ENCODE measurements at places on chromosomes 3 and 15.
A peak's percentile ranks its signal among the peaks of the same experiment; 100 is the strongest.

- DNase-seq = no peak
Measured at GRCh38 chr15:99170476-99171065, 65.7 kb downstream of the SYNM start.

DNA sequence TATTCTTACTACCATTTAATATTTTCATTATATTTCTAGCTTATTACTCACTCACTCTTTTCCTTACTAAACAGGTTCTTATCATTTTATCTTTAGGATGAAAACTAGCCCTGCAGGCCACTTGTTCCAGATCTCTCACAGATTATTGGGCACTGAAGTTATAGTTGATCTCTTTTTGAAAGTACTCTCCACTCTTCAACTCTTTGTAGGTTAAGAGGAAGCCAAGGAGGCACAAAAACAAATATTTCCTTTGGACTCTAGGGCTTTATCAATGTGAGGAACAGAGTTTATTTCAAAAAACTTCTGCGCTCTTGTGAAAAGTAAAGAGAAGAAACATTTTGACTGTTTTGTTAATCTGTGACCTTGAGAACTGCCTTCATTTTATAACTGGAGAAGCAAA is 96.0 kb upstream of the NPHP3 start:
- no peak for DNase-seq

DNA sequence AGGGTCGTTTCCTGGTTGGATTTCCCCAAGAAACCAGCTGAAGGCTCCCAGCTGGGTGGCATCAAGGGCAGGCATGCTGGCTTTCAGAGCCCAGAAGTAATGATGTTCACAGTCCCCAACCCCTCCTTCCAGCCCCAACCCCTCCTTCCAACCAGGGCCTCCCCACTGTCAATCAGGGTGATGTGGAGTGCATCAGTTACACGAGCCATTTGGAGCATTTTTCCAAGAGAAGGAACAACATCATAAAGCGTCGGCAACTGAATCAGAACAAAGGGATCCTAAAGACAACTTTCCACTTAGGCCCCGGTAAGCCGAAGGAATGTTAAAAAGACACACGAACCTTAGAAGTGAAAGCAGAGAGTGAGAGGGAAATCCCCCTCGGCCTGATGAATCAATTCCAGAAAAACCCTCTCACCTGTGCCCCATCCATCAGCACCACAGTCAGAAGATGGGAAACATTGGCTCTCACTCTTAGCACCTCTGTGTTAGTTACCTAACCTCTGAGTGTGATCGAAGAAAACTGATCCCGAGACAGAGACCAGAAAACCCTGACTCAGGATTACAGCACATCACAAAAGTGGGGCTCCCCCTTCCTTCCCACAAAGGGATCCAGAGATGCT is 101.2 kb upstream of the WNT5A start:
- DNase-seq = no peak

DNA sequence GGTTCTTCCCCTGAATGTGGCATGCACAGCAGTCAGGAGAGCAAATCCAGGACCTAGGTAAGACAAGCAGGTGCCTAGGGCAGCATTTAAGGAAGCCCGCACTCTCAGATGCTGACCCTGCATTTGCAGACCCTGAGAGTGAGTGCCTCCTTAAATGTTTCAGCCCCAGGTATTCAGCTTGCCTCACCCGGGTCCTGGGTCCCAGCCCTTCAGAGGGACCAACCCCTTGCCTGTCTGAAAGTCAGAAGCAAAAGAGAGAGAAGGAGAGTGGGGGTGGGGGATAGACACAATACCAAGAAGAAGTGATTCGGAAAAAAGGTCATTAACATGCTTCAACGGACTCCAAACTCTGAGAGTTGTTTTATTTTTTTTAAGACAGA is 75.0 kb downstream of the MEGF11 start:
- DNase-seq = no peak

- no peak for DNase-seq
Measured at GRCh38 chr3:27201492-27201891, 167.7 kb downstream of the NEK10 start.

DNA sequence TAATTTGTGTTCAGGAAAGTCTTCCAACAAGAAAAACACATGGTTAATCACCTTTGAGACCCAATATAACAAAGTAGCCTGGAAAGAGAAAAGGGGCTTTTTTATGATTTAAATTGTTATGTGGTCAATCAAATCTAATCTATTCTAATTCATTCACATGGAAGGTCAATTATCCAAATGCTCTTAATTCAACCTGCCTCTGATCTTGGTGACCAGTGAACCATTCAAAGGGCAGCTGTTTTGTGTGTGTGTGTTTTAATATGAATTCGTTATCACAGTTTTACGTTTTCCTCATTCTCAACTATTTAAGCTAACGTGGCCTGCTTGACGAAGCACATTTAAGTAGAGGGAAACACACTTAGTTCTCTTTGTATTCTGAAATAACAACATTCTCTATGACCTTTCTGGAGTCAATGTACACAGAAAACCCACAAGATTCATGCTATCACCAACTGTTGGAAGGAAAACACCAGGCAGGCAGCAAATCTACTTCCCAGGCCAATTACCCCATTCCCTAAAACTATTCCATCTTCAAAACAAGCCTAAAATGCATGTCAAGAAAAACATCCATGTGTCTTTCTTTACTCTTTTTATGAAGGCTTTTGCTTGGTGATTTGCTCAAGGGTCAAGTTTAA is 195.4 kb downstream of the SUCLG2 start:
- DNase-seq = no peak

- no peak for DNase-seq
Measured at GRCh38 chr15:74816624-74817369, 4.2 kb downstream of the LMAN1L start.

DNA sequence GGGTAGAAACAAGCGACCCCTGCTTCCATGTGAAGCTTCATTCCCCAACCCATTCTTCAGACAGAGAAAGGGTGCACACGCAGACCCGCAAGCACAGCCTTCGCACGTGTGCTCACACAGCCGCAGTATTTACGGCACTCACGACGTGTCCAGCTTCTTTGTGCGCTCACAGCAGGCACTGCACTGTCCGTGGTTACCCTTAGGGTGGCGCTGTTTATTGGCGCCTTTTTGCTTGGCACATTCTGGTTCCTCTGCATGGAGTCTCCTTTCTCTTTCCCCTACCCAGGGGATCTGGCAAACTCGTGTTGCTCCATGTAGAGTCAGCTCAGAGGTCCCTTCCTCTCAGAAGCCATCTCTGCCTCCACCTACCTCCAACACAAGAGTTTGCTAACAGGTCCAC is 115.1 kb downstream of the SLCO3A1 start:
- DNase-seq = no peak

DNA sequence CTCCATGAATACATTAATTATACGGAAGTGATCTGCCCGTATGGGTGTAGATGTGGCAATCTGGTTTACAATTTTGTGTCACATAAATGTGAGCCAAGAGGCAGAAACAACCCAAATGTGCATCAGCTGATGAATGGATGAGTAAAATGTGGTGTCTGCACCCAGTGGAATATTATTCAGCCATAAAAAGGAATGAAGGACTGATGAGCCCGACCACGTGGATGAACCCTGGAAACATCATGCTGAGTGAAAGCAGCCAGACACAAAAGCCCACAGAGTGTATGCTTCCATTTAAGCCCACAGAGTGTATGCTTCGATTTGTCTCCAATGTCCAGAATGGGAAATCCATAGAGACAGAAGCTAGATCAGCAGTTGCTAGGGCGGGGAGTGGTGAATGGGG is 27.6 kb upstream of the FBLN2 start:
- no peak for DNase-seq

- DNase-seq = no peak
Measured at GRCh38 chr3:69698728-69699127, 40.5 kb upstream of the MITF start.

DNA sequence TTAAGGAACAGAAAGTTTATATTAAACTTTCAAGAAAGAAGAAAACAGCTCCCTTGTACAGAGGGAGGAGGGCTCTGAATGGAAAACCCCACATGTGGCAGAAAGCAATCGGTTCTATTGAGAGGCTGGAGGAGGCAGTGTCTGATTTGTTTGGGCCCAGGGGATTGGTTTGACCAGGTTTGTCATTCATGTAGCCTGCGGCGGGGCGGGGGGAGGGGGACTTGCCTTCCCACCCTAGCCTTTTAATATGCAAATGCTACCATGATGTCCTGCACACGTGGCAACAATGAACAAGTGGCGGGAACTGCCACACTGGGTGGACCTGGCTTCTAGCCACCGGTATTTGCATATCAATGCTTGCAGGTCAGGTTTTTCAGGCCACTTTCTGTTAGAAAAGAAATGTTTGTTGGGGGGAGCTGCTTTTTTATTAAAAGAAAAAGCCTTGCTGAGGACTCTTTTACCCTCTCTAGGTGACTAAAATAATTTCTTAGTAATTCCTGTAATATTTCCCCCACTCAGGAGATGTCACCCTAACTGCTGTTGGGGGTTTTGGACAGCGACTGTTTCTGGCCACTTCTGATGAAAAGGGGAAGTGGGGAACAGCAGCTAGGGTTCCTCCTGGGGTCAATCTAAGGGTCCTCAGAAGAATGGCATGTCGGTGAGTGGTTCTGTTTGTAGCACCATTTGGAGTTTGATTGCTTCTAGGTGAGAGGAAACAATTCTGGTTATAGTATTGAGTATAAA is 691.2 kb downstream of the TBL1XR1 start:
- no peak for DNase-seq

DNA sequence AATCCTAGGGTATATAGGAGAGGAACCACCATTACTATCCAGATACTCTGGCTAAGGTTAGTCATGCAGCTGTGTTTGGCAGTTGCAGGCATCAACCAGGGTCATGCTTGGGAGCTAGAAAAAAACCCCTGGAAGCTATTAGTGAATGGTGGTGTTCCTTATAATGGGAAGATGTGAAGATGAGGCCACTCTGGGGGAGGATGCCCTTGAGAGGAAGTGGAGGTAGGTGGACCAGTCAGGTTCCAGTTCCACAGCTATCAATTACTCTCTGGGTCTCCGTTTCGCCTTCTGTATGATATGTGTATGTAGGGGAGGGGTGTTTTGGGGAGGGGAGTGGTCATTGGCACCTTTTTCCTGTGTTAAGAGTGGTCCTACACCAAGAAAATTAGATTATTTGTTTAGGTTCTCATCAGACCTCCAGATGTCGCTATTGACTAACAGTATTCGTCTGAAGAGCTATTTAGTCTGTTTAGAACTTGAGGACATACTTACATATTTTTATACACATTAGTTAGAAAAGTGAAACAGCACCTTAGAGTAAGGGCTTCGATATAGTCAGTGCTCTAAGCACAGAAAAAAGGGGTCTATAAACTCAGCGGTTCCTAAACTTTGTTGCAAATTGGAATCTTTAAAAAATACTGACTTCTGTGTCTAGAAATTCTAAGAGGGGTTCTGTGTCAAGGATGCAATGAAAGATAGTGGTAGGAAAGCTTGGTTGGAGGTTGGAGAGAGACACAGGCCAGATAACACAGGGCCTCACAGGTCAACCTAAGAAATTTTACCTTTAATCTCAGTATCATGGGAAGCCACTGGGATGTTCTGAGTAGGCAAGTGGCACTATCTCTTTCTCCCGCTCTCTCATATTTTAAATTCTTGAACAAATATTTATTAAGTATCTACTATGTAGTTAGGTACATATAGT is 9.1 kb upstream of the HPS3 start:
- no peak for DNase-seq

GRCh38 chr3:16203671-16204629 is 29.5 kb downstream of the GALNT15 start:
- DNase-seq = peak; percentile 58

GRCh38 chr15:53549697-53550305 is 209.7 kb downstream of the WDR72 start:
- DNase-seq = no peak

GRCh38 chr15:53320816-53321215 is 438.6 kb downstream of the WDR72 start:
- no peak for DNase-seq

DNA sequence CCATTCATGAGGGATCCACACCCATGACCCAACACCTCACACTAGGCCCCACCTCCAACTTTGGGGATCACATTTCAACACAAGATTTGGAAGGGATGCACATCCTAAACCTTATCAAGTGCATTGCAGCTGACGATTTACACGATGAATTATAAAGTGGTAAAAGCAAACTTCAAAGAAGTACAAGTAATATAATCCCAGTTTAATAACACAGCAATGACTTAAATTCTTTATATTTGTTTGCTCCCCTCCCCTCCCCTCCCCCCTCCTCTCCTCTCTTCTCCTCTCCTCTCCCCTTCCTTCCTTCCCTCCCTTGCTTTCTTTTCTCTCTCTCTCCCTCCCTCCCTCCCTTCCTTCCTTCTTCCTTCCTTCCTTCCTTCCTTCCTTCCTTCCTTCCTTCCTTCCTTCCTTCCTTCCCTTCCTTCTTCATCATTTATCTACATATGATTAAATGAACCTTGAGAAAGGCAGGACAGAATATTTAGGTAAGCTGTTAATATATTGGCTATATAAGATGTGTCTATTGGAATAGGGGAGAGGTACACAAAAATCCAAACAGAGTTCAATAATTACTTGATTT is 46.3 kb upstream of the CLSTN2 start:
- DNase-seq = no peak

All from head of caudate nucleus (tissue), 42 donors.